ENCODE measurements at places on chromosomes 1 and 21. TPM values are rescaled to one million over a fixed set of nuclear protein-coding genes. Genes with fewer than 3 reads are reported as not detected.

GRCh38 chr1:60864722-60865121, 217.6 kb upstream of the NFIA start:
- DNase-seq = no peak
- H3K27me3 ChIP-seq = no peaks in the 10 kb centered on the region
- H3K4me3 ChIP-seq = no peak overlapping the region
- H3K4me1 ChIP-seq = peaks cover 6% of the 10 kb centered on the region
- H3K27ac ChIP-seq = no peak overlapping the region

The PPM1J gene
- 0.32 TPM for total RNA-seq

GRCh38 chr1:3251807-3252428, 182.9 kb downstream of the PRDM16 start:
- no peaks in the 10 kb centered on the region for H3K36me3 ChIP-seq
- H3K4me3 ChIP-seq = no peak overlapping the region
- no peaks in the 10 kb centered on the region for H3K4me1 ChIP-seq
- no peak for DNase-seq
- H3K27ac ChIP-seq = no peak overlapping the region

The BLACAT1 gene
- 0.84 TPM for total RNA-seq

GRCh38 chr1:178964469-178965330, 61.0 kb upstream of the FAM20B start:
- no peaks in the 10 kb centered on the region for H3K36me3 ChIP-seq
- H3K27ac ChIP-seq = no peak overlapping the region
- no peak overlapping the region for H3K4me3 ChIP-seq
- H3K4me1 ChIP-seq = no peaks in the 10 kb centered on the region
- H3K27me3 ChIP-seq = no peaks in the 10 kb centered on the region

The C1orf122 gene
- 29.7 TPM for total RNA-seq

GRCh38 chr1:115320377-115320776, 17.7 kb downstream of the NGF start:
- no peak overlapping the region for H3K27ac ChIP-seq
- H3K27me3 ChIP-seq = no peaks in the 10 kb centered on the region
- no peaks in the 10 kb centered on the region for H3K36me3 ChIP-seq
- no peaks in the 10 kb centered on the region for H3K4me1 ChIP-seq

The MCL1 gene
- 325 TPM for total RNA-seq

GRCh38 chr21:23455676-23456075, 2151.6 kb downstream of the MRPL39 start:
- no peaks in the 10 kb centered on the region for H3K4me1 ChIP-seq
- no peak overlapping the region for H3K4me3 ChIP-seq
- no peaks in the 10 kb centered on the region for H3K27me3 ChIP-seq
- no peak overlapping the region for H3K27ac ChIP-seq
- no peak for DNase-seq
- no peaks in the 10 kb centered on the region for H3K36me3 ChIP-seq

GRCh38 chr1:47752559-47752958, 244.6 kb downstream of the TRABD2B start:
- no peaks in the 10 kb centered on the region for H3K27me3 ChIP-seq
- no peak overlapping the region for H3K27ac ChIP-seq
- DNase-seq = no peak

DNA sequence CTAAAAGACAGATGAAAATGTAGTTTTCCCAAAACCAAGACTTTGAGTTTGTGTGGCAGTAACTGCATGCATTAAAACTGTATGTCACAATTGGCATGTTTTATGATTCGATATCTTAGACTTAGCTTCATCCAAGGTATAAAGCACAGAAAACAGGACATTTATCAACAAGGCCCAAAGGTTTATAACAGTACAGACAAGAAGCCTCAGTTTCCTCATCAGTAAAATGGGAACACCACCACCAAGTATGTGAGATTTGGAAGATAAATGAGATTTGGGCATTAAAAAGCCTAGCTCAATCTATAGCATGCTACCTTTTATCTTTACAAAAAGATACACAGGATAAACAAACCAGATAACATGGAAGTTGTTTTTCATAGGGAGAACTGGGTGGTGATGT, 128.5 kb downstream of the DAB1 start:
- H3K4me3 ChIP-seq = no peak overlapping the region
- no peak overlapping the region for H3K27ac ChIP-seq
- no peaks in the 10 kb centered on the region for H3K27me3 ChIP-seq

DNA sequence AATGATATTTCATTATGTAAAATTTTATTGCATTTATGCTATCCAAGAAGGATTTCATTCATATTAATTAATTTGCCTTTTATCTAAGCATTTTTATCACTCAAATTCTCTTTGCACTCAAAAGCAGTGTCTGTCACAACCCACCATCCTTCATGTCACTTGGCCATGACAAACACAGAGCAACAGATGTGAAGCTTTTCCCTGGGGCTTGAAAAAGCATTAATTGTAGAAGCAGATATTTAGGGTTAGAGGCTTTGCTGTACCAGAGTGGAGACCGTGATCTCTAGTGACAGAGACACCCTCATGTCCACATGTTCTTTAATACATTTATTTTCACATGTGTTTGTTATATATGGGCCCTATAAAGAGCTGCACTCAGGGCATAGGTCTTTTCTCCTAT, 230.5 kb downstream of the SPATA17 start:
- no peaks in the 10 kb centered on the region for H3K27me3 ChIP-seq
- H3K27ac ChIP-seq = no peak overlapping the region
- H3K36me3 ChIP-seq = no peaks in the 10 kb centered on the region
- no peak overlapping the region for H3K4me3 ChIP-seq
- DNase-seq = no peak

- DNase-seq = peak; percentile 66
- no peak overlapping the region for H3K27ac ChIP-seq
- no peaks in the 10 kb centered on the region for H3K36me3 ChIP-seq
- no peaks in the 10 kb centered on the region for H3K27me3 ChIP-seq
Observed at GRCh38 chr1:228213917-228214808, 6.3 kb downstream of the OBSCN start.

The FAM72C gene
- total RNA-seq = not detected

DNA sequence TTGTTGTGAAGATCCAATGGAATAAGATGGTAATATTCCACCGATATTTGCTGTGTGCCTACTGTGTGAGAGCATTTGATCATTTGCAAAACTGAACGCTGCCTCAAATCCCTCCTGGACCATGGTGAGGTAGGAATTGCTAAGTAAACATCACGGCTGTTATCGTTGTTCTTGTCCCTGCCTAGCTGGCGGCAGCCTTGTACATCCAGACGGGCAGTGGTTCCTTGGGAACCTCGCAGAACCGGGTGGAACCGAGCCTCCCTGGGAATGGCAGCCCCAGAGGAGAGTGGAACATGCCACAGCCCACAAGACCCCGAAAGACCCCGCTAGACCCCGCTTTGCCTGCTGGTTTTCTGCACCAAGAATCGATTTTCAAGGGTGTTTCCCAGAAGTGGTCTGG, 60.9 kb downstream of the TAS1R2 start:
- H3K36me3 ChIP-seq = no peaks in the 10 kb centered on the region
- H3K4me1 ChIP-seq = no peaks in the 10 kb centered on the region
- DNase-seq = no peak
- no peak overlapping the region for H3K27ac ChIP-seq
- peaks cover 6% of the 10 kb centered on the region for H3K27me3 ChIP-seq

The RUNX3 gene
- total RNA-seq = 13.1 TPM

The KCNT2 gene
- 8.1 TPM for total RNA-seq

DNA sequence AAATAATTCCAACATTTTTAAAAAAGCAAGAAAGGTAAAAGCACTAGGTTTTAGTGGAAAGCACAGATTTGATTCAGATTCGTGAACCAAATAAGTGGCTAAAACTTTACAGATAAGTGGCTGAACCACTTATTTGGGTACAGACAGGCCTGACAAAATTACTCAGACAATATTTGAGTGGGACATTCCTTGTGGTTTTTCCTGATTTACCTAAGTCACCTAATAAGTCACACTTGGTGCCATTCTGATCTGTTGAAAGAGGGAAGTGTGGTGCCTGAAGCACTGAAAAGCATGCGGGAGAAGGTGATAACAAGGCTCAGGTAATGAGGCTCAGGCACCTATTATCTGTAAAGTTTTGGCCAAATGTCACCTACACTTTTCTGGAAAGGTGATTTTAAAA, 81.6 kb upstream of the CD55 start:
- peak overlapping the region; percentile 7 for H3K4me3 ChIP-seq
- H3K36me3 ChIP-seq = no peaks in the 10 kb centered on the region
- no peaks in the 10 kb centered on the region for H3K27me3 ChIP-seq
- no peak for DNase-seq

The KLF17 gene
- total RNA-seq = 0.52 TPM

The ALPL gene
- total RNA-seq = 164 TPM

The TRIM45 gene
- total RNA-seq = 1.7 TPM

- H3K36me3 ChIP-seq = no peaks in the 10 kb centered on the region
- peaks cover 14% of the 10 kb centered on the region for H3K27me3 ChIP-seq
- no peak overlapping the region for H3K4me3 ChIP-seq
- peak; percentile 60 for DNase-seq
Observed at GRCh38 chr1:1120096-1120495, 4.2 kb upstream of the C1orf159 start.

DNA sequence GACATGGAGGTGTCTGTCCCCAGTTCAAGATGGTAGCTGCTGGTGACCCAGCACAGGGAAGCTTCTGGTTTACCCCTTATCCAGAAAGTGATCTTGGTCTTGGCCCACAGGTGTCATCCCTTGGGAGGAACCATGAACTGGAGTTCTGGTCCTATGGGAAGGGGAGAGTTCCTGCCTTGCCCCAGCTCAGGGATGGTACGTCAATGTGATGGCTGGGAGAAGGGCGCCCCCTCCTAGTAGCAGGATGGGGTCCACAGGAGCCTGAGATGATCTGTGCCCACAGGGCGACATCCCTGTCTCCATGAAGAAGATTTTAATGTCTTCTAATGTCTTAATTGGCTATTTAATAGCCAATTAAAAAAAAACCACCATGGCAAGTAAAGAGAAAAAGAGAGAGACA, 249.8 kb downstream of the SIPA1L2 start:
- H3K27me3 ChIP-seq = no peaks in the 10 kb centered on the region
- H3K27ac ChIP-seq = no peak overlapping the region
- H3K4me1 ChIP-seq = no peaks in the 10 kb centered on the region
- H3K36me3 ChIP-seq = no peaks in the 10 kb centered on the region

GRCh38 chr1:184637664-184638240, 116.9 kb downstream of the EDEM3 start:
- DNase-seq = no peak
- H3K27ac ChIP-seq = no peak overlapping the region
- H3K4me1 ChIP-seq = peaks cover 5% of the 10 kb centered on the region
- H3K27me3 ChIP-seq = no peaks in the 10 kb centered on the region
- no peaks in the 10 kb centered on the region for H3K36me3 ChIP-seq

- no peak overlapping the region for H3K27ac ChIP-seq
- no peak overlapping the region for H3K4me3 ChIP-seq
- H3K27me3 ChIP-seq = no peaks in the 10 kb centered on the region
- DNase-seq = no peak
Observed at GRCh38 chr1:34714386-34714785, 40.5 kb upstream of the GJB5 start.

The OR2L2 gene
- 0.14 TPM for total RNA-seq

The LCE1C gene
- total RNA-seq = not detected

All from upper lobe of right lung (tissue), 1 donor.